ENCODE measurements at places on chromosomes 3 and 15.

GRCh38 chr15:90552162-90552928 lies 22.6 kb downstream of the CRTC3 start:
- no peak for DNase-seq

- no peak for DNase-seq
Observed at GRCh38 chr3:168051531-168052471, 43.9 kb downstream of the GOLIM4 start.

DNA sequence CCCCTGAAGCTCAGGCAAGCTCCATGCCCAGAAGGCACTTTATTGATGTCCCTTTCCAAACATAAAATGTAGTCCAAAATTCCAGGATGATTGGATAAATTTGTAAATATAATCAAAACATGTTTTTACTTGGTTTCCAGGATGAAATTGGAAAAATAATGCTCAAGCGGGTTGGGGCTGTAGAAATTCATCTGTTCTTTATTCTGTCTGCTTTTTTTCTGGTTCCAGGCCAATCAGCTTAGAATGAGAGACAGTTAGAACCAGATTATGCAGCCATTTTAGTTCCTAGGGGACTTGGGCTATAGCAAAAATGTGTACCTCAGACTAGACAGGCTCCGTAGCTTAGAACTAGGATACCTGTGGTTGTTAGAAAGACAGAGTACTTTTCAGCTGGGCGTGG lies 450.8 kb downstream of the MCTP2 start:
- no peak for DNase-seq

GRCh38 chr15:92616621-92617548 lies 38.7 kb downstream of the FAM174B start:
- DNase-seq = no peak

DNA sequence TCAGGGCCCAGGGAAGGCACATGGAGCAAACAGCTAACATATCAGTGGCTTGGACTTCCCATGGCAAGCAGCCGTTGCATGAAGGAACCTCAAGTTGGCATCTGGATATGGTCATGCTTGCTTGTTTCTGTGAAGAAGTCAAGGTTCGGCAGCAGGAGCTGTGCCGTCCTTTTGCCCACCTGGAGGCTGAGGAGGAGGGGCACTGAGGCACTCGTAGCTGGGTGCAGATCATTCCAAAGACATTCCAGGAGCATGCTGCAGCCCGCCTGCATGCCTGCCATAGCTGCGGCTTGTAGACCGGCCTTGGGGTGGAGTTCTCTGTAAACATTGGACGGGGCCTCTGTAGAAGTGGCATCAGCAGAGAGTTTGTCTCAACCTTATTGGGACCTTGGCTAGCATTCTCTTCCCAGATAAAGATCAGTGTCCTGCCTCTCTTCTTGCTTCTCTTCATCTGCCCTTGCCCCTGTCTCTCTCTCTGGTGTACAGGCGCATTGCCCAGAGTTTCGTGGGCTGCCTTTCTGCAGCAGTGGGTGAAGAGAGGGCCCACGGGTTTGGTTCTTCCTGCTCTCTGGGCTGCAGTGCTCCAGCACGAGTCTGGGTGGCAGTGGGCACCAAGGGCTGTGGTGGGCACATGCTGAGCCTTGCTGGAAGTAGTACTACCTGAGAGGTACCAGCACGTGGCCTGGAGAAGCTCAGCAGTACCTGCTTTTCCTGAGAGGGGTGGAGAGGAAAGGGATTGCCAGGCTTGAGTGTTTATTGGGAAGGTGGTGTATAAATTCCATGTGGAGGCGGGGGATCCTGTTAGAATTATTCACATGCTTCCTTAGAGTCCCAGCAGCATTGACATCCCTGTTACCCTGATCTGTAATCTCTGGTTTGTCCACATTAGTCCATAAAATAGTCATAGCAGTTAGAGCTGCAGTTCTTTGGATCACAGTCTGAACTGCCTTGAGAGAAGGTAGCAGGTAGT lies 49.4 kb downstream of the CHCHD6 start:
- no peak for DNase-seq

GRCh38 chr3:96106701-96107100 lies 707.7 kb upstream of the EPHA6 start:
- DNase-seq = no peak

- no peak for DNase-seq
Observed at GRCh38 chr3:65935724-65936123, 103.0 kb downstream of the MAGI1 start.

- DNase-seq = no peak
Observed at GRCh38 chr3:124076235-124076634, 84.3 kb upstream of the ROPN1 start.

DNA sequence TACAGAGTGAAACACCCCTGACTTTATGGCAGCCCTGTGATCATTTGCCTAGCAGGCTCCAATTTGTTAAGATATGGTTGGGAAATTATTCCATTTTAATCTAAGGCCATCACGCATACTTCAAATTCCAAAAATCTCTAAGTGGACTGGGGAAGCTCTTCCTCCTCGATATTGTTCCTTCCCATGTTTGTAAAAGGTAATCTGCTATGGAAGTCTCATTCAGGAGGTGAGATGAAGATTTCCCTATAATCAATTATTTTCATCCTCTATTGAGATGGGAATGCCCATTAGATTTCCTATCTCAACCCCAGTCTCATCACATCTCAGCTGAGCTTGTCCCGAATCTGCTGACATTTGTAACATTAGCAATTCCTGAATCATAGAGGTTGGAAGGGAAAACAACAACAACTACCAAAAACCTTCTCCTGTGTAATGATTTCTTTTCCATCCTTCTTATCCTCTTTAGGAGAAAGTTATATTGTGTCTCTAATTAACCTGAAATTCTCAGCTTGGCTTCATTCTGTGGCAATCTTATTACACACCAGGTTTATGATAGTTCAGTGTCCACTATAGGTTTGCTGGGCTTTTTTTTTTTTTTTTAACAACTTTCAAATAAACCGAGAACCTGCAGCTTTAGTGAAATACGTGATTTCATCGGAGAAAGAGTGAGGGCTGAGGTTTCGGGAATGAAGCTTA lies 2.2 kb upstream of the NR2F2 start:
- no peak for DNase-seq

GRCh38 chr15:93800805-93801204 lies 430.6 kb upstream of the MCTP2 start:
- DNase-seq = no peak

DNA sequence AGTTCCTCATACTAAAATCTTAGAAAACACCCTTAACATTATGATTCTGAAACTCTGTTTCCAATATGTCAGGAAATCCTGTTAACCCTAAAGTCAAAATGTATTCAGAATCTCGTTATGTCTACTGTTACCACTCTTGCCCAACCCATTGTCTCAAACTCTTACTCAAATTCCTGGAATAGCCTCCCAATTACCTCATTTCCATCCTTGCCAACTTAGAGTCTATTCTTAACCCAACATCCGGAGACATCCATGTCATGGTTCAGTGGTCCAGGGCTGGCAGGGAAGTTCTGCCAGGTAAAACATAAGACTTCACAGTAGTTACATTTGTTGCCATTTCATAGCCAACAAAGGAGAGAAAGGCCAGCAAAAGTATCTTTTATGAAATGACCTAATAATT lies 593.9 kb downstream of the PYDC2 start:
- DNase-seq = no peak

GRCh38 chr3:17810759-17811158 lies 68.3 kb upstream of the TBC1D5 start:
- DNase-seq = no peak

Measured in SIG-M5 (cell line).